ENCODE measurements at places on chromosomes 2 and 18.
A peak's percentile ranks its signal among the peaks of the same experiment; 100 is the strongest.

DNA sequence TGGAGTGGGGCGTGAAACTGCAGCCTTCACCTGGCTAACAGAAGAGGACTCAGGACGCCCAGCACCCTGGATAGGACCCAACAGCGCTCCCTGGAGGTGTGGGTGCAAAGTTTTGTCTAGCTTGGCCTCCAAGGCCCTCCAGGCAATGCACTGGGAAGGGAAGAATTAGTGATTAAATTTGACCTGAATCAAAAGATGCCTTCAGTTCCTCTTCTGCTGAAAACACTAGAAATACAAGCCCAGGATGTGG, 779 bp upstream of the TRIB2 start:
- DNase-seq, result peak; percentile 53

GRCh38 chr18:53033128-53033527, 693.1 kb downstream of the DCC start:
- no peak for DNase-seq

GRCh38 chr2:5693287-5694201, 1.4 kb downstream of the SOX11 start:
- no peak for DNase-seq

DNA sequence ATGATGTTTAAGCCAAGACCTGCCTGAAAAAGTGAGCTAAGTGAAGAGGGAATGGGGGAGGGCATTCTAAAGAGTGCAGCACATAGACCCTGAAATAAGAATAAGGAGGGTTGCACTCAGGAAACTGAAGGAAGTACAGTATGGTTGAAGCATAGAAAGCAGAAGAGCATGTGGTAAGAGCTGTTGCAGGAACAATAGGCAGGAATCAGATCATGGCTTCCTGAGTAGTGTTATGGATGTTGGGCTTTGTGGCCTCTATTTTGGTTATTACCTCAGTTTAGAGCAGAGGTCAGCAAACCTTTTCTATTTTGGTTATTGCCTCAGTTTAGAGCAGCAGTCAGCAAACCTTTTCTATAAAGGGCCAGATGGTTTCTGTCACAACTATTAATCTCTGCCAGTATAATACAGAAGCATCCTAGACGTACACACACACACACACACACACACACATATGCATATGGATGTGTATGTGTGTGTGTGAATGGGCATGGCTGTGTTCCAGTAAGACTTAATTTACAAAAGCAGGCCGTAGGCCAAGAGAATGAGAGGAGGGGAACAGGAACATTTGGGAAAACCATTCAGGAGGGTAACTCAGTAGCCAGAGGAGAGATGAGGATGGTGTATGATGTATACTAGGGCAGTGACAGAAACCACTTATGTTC, 91.1 kb upstream of the MYO3B start:
- no peak for DNase-seq

GRCh38 chr18:25518716-25519053, 166.7 kb upstream of the ZNF521 start:
- DNase-seq, result no peak

DNA sequence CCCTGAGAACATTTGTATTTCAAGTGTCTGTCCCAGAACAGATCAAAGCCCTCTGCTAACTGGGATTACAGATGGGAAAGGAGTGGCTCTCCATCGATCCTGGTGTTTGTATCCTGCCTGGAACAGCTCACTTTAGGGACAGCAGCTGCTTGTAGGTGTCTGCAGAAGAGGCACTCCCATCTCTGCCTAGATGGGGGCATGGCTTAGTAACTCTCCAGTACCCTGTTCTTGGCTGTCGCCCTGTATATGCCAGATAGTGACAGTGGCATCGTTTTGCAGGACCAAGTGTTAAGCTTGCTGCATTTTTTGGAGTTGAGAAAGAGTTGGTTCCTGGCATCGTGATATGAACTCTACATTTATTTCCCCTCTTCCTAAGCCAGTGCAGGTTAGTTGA, 189.9 kb downstream of the SH3RF3 start:
- no peak for DNase-seq

- DNase-seq, result no peak
Observed at GRCh38 chr2:238286987-238287736, 1.2 kb downstream of the PER2 start.

- no peak for DNase-seq
Observed at GRCh38 chr18:48065601-48065995, 135.1 kb upstream of the SMAD2 start.

GRCh38 chr2:143192106-143192505, 62.9 kb downstream of the ARHGAP15 start:
- no peak for DNase-seq

- DNase-seq, result peak; percentile 24
Observed at GRCh38 chr2:206981739-206982340, 42.5 kb downstream of the CPO start.

GRCh38 chr2:122105877-122106206, 350.4 kb downstream of the TSN start:
- no peak for DNase-seq

GRCh38 chr2:178553047-178553446, 72.8 kb downstream of the PLEKHA3 start:
- DNase-seq, result no peak

GRCh38 chr2:115939902-115940301, 1497.5 kb downstream of the DPP10 start:
- DNase-seq, result no peak

- no peak for DNase-seq
Observed at GRCh38 chr18:31980863-31981262, 37.8 kb upstream of the RNF125 start.

DNA sequence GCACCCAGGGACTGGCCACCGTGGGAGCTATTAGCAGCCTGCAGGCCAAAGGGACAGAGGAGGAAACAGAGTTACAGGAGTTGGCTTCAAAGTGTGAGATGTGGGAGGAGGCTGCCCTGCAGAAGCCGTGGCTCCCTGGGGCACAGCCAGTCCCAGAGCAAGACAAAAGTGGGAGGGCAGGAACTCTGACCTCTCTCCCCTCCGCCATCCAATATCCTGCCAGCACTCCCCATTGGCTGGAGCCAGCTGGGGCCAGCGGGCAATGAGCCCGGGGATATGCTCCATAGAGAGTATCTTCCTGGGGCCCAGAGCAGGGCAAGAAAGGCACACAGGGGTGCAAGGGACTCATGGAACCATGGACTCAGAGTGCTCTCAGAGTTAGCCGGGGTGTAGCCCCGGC, 143.1 kb downstream of the INHBB start:
- no peak for DNase-seq
